ENCODE measurements at places on chromosomes 4 and X.

- DNase-seq: no peak
Observed at GRCh38 chr4:159433337-159433736, 330.5 kb downstream of the RAPGEF2 start.

- no peak for DNase-seq
Observed at GRCh38 chr4:175034007-175034406, 115.8 kb downstream of the ADAM29 start.

GRCh38 chr4:3239998-3240920 lies 8.7 kb upstream of the MSANTD1 start:
- no peak for DNase-seq

DNA sequence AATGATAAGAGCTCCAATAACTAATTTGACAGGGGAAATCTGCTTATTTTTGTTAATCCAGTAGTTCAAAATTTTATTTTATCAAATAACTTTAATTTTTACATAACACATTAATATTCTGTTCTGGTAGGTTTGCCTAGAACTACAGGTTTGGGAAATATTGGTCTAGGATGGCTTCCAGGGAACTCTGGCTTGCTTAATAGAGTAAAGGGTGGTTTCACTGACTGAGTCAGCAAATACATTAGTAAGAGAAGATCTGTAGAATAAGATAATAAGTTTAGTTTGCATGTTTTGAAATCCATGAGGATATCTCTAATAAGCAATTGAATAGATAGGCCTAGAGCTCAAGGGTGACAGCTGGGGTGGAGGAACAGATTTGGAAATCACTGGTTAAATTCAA lies 500.7 kb downstream of the ZNF674 start:
- DNase-seq: no peak

DNA sequence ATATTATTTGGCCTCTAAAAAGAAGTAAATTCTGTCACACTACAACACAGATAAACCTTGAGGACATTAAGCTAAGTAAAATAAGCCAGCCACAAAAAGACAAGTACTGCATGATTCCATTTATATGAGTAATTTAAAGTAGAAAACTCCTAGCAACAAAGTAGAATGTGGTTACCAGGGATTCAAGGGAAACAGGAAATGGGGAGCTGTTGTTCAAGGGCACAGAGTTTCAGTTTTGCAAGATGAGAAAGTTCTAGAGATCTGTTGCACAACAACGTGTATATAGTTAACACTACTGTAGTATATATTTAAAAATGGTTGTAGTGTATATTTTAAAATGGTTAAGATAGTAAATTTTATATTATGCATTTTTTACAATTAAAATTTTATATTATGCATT lies 25.4 kb downstream of the SEC31A start:
- DNase-seq: peak; percentile 85

- no peak for DNase-seq
Observed at GRCh38 chr4:83013420-83013867, 2.8 kb upstream of the LIN54 start.

DNA sequence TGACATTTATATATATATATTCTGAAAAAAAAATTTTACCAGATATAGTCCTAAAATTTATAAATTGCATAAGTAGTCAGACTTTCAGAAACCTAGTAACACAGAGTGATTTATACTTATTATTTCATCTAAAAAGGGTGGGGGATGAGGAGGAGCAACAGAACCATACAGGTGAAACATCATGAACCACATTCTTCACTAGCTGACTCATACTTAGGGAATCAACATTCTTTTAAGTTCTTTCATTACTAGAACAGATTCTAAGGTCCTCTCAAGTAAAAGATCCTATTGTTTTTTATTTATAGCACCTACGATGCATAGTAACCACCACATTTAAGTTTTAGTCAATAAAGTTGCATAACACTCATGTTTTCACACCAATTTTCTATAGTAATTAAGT lies 166.1 kb downstream of the LRBA start:
- no peak for DNase-seq

GRCh38 chr4:12534684-12535083 lies 949.5 kb downstream of the RAB28 start:
- DNase-seq: no peak

DNA sequence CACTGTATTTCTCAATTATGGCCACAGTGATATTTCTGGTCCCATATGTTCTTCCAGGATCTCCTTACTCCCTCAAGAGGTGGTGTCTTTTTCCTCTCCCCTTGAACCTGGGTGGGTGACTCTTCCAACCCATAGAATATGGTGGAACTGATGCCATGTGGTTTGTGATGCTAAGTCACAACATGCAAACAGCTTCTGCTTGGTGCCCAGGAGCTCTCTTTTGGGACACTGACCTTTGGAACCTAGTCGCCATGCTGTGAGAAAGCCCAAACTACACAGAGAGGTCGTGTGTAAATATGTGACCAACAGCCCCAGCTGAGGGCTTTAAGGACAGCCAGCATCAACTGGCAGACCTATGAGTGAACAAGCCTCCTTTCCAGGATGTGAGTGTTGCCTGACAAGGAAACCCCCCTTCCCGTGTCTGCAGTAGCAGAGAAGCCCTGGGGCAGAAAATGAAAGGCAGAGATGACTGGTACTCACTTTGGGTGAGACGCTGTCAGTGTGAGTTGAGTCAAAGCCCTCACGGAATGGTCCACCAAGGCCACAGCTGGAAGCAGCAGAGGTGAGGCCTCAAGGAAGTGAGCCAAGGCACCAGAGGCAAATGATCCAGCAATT lies 223.4 kb downstream of the BCOR start:
- no peak for DNase-seq

DNA sequence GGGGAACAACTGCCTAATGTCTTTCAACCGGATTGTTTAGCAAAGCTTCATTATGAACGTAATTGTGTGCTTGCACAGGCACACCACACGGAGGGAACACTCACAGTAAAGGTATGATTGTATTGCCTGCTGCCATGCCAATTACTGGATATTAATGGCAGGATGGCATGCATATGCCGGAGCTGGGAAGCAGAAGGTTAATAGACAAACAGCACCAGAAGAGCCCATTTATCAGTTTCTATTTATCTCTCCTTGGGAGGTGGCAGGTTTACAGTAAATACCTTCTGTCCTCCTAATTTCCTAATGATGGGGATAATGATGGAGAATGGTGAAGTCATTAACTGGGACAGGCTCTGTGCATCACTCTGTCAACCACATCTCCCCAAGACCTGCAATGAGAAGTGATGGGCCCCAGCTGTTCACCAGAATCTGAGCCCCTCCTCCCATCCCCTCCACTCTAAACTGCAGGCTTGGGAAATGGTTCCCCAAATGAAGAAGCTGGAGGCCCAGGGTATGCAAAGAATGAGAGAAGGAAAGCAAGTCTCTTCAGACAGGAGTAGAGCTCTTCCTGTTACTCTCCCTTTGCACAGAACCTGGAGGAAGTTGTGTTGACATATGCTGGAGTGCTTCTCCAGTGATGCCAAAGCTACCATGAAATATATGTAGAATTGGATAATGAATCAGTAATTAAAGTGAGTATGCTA lies 160.8 kb downstream of the NAA11 start:
- DNase-seq: no peak

DNA sequence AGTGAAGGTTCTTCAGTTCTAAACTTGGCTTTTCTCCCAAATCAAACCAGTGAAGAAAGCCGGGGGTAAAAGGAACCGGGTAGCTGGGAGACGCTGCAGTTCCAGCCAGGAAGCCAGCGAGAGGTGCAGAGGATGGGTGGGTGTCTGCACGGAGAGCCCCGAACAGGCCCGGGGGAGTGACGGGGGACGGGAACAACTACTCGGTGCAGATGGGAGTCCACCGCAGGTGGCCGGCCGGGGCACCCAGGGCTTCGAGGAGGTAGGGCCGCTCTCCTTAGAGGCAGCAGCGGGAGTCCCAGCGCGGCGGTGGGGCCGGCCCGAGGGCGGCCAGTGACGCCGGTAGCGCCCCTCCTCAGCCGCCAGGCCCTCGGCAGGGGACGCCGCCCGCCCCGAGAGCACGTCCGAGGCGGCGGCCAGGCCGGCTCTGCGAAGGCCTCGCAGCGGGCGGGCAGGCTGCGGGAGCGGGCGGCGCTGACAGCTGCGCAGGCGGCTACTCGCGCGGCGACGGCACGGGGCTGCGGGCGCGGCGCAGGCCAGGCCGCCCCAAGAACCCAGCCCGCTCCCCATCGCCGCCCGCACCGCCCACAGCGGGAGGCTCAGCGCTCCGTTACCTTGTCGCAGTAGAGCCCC lies 449 bp downstream of the FBXL5 start:
- peak; percentile 24 for DNase-seq

DNA sequence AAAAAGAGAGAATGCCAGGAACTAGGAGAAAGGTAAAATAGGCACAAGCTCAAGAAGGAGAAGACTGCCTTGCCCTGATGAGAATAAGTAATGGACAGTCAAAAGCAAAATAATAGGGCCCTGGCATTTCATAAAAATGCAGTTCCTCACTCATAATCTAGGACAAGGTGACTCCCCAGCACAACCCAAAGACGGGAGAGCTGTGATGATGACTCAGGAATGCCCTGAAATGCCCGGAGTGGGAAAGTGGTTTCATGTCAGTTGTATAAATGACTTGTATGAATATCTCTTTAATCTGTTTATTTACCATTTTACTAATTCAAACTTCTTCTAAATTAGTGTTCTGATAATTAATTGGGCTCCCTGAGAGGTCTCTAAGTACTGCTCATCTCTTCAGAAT lies 28.8 kb upstream of the SETD7 start:
- no peak for DNase-seq

DNA sequence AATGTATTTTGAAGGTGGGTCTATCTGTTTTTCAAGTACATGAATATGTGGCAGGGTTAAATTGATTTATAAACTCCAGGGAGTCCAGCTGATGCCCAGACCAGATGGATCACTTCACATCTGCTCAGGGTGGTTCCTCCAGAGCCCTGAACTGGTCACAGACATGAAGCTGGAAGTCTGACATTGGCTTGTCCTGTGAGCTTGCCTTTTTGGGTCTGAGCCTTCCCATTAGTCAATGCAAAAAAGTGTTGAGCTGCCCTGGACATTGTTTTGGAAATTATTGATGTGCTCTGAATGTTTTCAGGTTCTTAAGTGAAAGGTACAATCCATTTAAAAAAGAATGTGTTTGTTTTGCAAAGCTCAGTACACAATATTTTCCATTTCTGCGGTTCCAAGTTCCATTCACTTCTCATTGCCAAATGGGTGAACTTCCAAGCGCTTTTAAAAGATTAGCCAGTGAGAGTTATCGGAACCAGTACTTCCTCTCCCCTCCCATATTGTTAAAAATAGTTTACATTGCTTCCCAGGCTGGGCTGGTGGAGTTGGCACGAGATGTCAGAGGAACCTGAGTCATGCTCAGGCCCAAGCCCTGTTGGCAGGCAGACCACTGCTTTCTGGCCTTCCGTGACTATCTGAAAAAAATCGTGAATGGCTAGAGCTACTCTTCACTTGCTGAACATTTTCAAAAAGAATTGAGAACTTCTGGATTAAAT lies 52.1 kb downstream of the PDGFRA start:
- peak; percentile 76 for DNase-seq

DNA sequence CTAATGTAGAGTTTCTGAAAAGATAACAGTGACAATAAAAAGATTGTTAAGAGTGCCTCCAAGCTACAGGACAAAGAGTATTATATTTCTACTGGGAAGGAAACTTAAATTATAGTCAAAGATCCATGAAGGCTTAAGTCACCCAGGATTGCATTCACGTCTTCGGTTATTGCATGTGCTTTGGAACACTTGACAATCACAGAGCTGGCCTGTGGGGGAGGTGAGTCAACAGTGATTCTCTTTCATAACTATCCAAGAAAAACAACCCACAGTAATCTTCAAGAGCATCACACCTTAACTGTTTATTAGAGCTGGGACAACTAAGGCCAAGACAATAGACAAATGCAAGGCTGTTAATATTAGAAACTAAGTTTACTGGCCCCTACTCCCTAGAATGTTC lies 40.3 kb downstream of the PDGFC start:
- DNase-seq: peak; percentile 70

DNA sequence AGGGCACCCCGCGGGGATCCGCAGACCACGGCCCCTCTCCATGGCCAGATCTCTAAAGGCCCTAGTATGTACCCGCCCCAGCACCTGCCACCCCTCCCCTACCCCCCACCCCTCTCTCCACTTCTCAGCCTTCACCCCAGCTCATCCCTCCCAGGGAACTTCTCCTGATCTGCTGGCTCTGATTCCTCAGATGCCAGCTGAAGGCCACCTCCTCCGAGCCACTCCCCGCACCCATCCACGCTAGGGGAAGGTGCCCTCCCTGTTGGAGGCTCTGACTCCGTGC lies 11.9 kb downstream of the PSAPL1 start:
- DNase-seq: no peak

DNA sequence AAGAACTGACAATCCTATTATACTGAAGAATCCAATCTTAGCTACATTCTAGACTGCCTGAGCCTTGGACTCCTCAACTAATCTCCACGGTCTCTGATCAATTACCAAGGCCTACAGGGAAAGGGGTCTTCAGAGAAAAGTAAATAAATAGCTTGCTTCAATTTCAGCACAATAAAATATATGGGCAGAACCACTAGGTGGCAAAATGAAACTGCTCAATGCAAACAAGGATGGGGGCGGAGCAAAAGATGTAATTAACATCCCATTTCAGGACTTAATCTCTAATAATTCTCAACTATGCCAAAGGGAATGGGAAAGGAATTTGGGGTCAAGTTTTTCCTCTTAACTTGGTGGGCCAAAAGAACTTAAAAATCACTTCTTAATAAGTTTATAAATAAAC lies 78.4 kb upstream of the MAP3K15 start:
- DNase-seq: peak; percentile 35

GRCh38 chr4:141425124-141425523 lies 204.4 kb downstream of the ZNF330 start:
- peak; percentile 70 for DNase-seq

DNA sequence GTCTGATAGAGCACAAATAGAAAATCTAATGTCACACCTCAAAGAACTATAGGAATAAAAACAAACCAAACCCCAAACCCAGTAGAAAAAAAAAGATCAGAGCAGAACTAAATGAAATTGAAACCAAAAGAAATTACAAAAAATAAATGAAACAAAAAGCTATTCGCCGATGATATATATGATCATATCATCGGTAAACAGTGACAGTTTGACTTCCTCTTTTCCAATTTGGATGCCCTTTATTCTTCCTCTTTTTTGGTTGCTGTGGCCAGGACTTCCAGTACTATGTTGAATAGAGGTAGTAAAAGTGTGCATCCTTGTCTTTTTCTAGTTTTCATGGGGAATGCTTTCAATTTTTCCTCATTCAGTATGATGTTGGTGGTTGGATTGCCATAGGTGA lies 215.3 kb upstream of the AR start:
- no peak for DNase-seq

- no peak for DNase-seq
Observed at GRCh38 chr4:155552180-155552579, 114.5 kb upstream of the GUCY1A1 start.

GRCh38 chr4:24476282-24476681 lies 108.1 kb downstream of the DHX15 start:
- DNase-seq: no peak

- DNase-seq: no peak
Observed at GRCh38 chr4:106314960-106315359, 1.0 kb downstream of the TBCK start.

- DNase-seq: no peak
Observed at GRCh38 chr4:87390551-87390890, 467 bp downstream of the HSD17B11 start.

- DNase-seq: no peak
Observed at GRCh38 chr4:74152836-74153235, 5.1 kb upstream of the MTHFD2L start.
